Ovary (tissue), 10 donors: ENCODE measurements at places on chromosomes 2 and 18.

DNA sequence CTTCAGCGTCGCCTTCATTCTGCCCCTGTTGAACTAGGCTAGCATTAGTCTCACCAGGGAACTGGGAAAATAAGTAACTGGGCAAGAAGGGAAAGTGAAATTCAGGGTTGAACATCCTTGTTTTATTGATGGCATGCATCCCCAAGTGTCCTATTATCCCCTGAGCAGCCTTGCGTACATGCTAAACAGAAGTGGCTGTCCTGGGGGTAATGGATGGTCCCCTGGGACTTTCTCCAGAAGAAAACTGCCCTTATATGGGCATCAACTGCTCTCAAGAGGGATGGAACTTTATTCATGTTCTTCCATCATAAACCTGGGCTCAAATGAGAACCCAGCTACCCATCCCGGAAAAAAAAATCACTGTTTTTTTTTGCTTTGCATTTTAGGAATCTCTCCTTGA is 11.8 kb upstream of the SMIM21 start:
- no peak for DNase-seq

DNA sequence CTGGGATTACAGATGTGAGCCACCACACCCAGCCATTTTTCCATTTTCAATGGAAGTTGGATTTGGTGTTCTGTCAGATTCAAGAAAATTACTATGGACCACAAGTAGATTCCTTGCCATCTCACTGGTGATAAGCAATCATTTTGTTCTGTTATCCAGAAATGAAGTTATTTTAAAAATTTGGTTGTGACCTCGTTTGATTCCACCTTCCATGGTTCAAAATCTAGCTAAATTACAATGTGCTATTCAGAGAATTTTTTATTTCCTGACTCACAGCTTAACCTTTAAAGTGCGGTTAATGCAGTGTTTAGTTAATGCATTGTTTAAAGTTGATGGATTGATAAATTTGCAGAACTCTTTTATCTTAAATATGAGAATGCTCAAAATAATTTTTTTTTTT is 243.2 kb upstream of the BOD1L2 start:
- DNase-seq, result no peak

DNA sequence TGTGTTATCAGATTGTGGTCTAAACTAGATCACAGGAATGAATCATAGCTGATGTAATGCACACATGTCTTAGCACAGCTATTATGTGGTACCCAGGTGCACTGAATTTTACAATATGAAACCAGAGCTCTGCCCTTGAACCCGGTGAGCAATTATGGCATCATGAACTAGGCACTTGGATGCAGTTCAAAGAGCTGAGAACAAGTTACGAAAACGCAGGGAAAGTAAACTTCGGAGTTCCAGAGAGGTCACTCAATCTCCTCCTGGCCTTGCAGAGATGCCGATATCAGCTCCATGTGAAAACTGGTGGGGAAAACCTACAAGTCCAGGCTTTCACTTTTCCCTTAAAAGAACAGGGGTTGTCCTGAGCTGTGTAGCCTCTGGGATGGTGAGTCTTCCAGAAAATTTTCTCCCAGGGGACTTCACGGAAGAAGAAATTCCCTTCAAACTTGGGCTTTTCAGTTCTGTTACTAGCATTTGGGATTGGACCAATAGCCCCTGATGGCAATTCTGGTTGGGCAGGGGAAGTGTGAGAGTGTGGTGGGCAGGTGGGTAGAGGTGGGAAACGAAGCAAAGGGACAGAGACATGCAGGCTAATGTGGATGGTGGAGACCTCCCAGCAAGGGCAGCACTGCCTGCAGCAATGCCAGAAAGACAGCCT is 71.1 kb upstream of the SH3BP4 start:
- DNase-seq, result peak; percentile 59

DNA sequence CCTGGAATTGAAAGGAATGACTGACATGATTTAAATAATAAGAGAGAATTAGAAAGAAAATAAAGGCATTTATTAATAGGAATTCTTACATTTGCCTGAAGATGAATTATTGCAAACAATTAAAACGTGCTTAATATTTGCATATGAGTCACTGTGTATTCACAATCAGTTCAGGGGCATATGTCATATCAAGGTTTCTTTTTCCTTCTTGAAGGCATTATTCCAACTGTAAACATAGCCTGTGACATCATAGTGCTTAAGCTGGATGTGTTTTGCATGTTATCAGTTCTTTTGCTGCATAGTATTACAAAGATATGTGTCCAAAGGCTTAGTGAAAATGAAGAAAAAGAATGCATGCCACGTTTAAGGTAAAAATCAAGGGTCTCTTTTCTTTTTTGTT is 80.8 kb downstream of the MEIS1 start:
- DNase-seq, result no peak

DNA sequence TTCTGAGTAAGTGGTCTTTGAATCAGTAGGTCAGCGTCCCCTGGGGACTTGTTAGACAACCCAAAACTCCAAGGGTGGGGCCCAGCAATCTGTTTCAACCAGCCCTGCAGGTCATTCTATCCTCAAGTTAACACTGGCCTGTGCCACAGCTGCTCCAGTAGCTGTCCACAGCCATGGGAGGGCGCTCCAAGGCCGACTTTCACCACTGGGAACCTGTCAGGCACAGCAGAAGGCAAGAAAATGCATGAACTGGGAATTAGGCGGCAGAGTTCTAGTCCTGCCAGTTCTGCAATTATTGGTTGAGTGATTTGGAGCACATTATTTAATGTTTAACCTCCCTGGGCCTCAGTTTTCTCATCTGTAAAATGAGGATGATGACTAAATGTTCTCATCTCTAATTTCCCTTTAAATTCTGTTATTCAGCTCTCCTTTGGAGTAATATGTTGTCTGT is 17.4 kb upstream of the MRPL33 start:
- peak; percentile 54 for DNase-seq

GRCh38 chr2:108347786-108348185 is 30.0 kb upstream of the SULT1C4 start:
- DNase-seq, result no peak

- DNase-seq, result no peak
Measured at GRCh38 chr2:72124376-72124775, 23.3 kb downstream of the CYP26B1 start.

GRCh38 chr2:234497594-234498235 is 834 bp upstream of the ARL4C start:
- no peak for DNase-seq
